ENCODE measurements at places on chromosomes 12 and 14. TPM values are rescaled to one million over a fixed set of nuclear protein-coding genes. Genes with fewer than 3 reads are reported as not detected.

DNA sequence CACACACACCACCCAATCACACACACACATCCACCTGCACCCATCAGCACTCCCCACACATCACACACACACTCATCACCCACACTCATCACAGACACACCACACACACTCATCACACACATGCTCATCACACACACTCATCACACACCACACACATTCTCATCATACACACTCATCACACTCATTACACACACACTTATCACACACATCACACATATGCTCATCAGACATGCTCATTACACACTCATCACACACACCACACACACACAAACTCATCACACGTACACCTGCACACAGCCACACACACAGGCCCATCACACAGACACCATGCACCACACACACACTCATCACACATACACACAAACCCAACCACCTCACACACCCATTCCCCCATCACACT is 107.5 kb upstream of the C14orf180 start:
- H3K27ac ChIP-seq, result no peak overlapping the region
- no peaks in the 10 kb centered on the region for H3K36me3 ChIP-seq
- H3K27me3 ChIP-seq, result peaks cover 5% of the 10 kb centered on the region

The KLRF1 gene
- not detected for total RNA-seq

The GPR132 gene
- 34.2 TPM for total RNA-seq

The RAB21 gene
- total RNA-seq, result 72.7 TPM

The PTGR2 gene
- total RNA-seq, result 9.9 TPM

The ABCD2 gene
- 5.0 TPM for total RNA-seq

The ANO4 gene
- not detected for total RNA-seq

The SLC24A4 gene
- not detected for total RNA-seq

- no peak overlapping the region for H3K4me3 ChIP-seq
- peaks cover 81% of the 10 kb centered on the region for H3K4me1 ChIP-seq
- DNase-seq, result peak; percentile 87
- peaks cover 80% of the 10 kb centered on the region for H3K36me3 ChIP-seq
These were observed 135.3 kb downstream of the PRKCH start for GRCh38 chr14:61456720-61457119.

All from activated CD4-positive, alpha-beta memory T cell treated with anti-CD3 and anti-CD28 coated beads for 36 hours (primary cell).